ENCODE measurements at places on chromosomes 5 and 9. TPM values are rescaled to one million over a fixed set of nuclear protein-coding genes. Genes with fewer than 3 reads are reported as not detected.

DNA sequence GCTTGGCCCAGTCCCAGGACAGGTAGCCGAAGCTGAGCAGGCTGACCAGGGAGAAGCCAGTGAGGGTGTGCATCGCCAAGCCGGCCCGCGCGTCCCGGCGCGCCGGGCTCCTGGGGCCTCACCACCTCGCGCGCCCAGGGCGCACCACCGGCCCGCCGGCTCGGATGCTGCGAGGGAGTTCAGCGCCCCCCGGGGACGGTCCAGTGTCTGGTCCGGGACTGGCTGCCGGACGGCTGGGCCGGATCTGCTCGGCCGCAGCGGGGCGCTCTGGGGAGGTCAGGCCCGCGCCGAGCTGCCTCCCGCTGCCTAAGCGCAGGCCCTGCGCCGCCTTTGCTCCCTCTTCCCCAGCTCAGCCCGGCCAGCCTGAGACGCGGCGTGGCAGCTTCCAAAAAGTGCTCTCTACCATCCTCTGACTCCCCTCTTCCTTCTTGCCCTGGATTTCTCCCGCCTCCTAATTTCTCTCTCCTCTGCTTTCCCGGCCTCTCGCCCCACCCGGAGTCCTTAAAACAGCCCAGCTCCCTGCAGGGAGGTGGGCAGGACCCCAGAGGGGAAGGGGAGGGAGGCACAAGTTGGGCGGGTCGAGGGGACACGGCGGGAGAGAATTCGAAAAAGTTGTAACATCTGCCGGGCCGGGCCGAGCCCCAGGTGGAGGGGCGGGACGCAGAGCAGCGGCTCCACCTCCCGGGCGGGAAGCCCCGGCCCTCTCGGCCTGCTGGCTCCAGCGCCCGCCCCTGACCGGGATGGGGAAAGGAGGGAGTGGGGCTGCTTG is at the start of gene ARSI:
Gene ARSI (minus strand): TSS at position 605 of the 769 bp plus-strand sequence. CDS start 532 bp downstream, at position 73.
- DNase-seq = peak; percentile 84

GRCh38 chr5:96835791-96836191 is 28.0 kb upstream of the ERAP1 start:
- DNase-seq = no peak

GRCh38 chr9:21788752-21789151 is 13.7 kb upstream of the MTAP start:
- no peak for DNase-seq

- no peak for DNase-seq
These were observed 18.2 kb downstream of the RIOK2 start for GRCh38 chr5:97164846-97165245.

GRCh38 chr5:150846654-150847333 is 473 bp downstream of the IRGM start:
- DNase-seq = peak; percentile 80

GRCh38 chr5:151221574-151221973 is 2.3 kb downstream of the CCDC69 start:
- no peak for DNase-seq

DNA sequence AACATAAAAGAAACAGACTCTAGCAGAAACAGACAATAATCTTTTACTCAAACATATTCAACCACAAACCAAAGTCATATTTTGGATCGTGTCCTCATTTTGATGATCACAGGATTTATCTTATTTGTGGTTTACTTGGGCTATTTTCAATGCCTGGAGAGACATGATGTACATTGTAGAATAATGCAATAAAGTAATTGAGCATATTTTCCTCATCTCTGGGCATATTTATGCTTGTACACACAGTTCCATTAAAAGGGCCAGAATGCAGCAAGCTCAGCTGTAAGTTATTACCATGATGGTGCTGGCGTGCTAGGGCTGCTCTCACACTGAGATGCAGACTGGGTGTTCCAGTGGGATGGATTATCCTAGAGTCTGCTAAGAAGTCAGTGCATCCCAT is 456.7 kb downstream of the TLE4 start:
- DNase-seq = peak; percentile 11

GRCh38 chr9:79621916-79622575 is 50.3 kb downstream of the TLE4 start:
- DNase-seq = no peak

- DNase-seq = no peak
These were observed 11.9 kb upstream of the C5orf46 start for GRCh38 chr5:147918101-147918685.

DNA sequence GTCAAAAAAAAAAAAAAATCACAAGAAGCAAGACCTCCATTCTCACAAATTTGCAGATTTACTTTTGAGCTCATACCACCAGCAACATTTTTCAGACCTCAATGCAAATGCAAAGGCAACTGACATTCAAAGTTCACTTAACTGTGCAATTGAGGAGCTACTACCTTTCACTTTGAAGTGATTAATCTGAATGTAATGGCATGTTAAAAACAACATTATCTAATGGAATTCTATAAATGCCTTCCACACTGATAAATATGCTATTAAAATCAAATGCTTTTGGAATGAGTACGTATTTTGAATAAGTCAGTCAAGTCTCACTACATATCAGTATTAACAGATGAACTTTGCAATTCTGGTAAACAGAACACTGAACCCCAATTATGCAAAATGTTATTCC is 32.3 kb downstream of the UBQLN1 start:
- DNase-seq = no peak

DNA sequence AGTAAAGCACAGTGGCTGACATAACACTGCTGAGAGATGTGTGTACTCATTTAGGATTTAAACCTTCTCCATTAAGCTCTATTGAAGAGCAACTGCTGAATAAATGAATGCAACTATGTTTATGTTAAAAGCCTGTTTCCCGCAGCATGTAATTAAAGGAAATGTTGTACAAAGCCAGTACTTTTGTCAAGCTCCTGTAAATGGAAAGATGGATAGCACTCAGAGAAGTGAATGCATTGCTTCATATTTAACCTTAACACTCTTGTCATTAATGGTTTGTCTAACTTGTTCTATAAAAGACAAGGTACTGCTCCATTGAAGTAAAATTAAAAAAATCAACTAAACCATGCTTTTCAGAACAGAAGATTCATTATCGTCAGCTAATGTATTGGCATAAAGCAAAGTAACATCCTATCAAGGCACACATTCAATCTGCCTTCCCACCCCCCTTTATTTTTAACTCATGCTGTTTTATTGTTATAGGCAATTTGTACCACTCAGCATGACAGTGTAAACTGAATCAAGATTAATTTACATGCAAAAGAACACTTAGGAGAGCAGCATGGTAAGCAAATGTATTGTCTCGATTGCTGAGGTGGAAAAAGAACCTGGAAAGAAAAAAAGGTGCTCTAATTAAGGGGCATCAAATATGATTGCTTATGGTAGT is 240.9 kb upstream of the TBCA start:
- no peak for DNase-seq

DNA sequence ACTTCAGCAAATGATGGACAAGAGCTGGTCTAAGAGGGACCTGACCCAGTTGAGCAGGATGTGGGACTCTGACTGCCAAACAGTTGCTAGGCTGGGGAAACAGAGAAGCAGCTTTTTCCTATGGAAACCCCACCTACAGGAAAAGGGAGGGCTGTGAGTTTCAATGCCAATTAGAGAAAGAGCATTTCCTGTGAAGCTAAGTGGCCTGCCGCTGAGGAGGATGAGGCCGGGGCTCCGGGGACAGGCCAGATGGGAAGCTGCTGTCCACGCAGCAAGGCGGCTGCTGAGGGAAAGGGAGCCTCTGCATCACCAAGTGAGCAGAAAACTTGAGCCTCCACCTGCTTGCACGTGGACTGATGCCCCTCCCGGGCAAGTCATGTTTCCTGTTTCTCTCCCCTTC is at the start of gene PCDH12:
Gene PCDH12 (minus strand): TSS at position 90 of the 400 bp plus-strand sequence. CDS start 351 bp downstream, outside the sequence.
- DNase-seq = peak; percentile 82

- no peak for DNase-seq
These were observed 191.8 kb downstream of the MEF2C start for GRCh38 chr5:88691230-88691582.

- no peak for DNase-seq
These were observed 65.9 kb downstream of the IPPK start for GRCh38 chr9:92603990-92604389.

GRCh38 chr5:124888050-124888506 is 141.6 kb upstream of the ZNF608 start:
- DNase-seq = no peak

- no peak for DNase-seq
These were observed 145.7 kb downstream of the ZSWIM6 start for GRCh38 chr5:61477788-61478187.

DNA sequence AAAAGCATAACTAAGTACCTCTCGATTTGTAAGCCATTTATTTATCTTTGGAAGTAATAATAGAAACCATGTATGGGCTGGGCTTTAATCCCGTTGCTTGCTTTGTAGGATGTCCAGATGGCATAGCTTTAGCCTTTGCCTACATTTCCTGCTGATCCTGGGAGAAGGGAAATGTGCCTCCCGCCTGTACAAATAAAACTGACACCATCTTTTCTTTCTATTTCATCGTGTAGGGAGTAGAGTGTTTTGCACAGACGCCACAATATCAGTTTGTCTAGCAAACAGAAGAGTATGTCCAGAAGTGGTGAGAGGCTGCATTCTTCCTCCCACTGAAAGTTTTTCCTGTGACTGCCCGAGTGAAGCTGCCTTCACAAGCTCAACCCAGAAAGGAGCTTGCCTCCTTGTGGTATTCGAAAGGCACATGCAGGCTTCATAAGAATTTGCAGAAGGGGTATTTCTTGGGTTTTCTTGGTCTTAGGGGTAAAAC is 24.7 kb upstream of the TJP2 start:
- DNase-seq = no peak

GRCh38 chr9:106779796-106780195 is 83.2 kb upstream of the ZNF462 start:
- DNase-seq = no peak

- DNase-seq = peak; percentile 70
These were observed 568.1 kb upstream of the WWC1 start for GRCh38 chr5:167723254-167723871.

DNA sequence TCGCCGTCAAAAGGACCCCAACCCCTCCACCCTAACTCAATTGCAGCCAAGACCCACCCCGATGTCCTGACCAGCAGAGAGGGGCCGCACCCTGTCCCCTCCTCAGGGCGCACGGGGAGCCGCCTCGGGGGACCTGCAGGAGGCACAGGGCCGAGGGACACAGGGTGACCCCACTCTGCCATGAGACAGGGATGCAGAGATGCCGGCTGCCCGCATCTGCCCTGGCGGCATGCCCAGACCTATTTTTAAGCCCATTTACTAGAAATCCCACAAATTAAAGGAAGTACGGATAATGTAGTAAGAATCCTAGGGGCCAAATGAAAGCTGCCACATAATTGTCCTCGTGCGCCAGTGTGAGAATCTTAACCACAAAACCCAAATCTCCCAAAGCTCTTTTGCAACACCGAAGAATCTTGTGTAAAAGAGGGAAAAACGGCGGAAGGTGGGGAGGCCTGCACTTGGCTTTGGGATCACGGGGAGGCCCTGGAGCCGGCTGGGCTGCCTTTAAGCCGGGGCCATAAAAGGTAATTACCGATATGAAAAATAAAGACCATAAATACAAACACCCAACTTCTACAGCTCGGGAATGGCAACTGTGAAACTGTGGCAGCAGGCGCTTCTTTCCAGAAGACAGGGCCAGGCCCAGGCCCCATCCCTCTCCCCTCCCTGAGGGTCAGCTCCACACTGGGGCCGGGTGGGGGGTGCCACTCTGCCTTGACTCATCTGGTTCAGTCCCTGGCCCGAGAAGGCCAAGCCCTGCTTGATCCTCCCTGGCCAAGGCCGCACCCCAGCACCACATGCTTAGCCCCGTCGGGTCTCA is 35.0 kb downstream of the NACC2 start:
- no peak for DNase-seq

DNA sequence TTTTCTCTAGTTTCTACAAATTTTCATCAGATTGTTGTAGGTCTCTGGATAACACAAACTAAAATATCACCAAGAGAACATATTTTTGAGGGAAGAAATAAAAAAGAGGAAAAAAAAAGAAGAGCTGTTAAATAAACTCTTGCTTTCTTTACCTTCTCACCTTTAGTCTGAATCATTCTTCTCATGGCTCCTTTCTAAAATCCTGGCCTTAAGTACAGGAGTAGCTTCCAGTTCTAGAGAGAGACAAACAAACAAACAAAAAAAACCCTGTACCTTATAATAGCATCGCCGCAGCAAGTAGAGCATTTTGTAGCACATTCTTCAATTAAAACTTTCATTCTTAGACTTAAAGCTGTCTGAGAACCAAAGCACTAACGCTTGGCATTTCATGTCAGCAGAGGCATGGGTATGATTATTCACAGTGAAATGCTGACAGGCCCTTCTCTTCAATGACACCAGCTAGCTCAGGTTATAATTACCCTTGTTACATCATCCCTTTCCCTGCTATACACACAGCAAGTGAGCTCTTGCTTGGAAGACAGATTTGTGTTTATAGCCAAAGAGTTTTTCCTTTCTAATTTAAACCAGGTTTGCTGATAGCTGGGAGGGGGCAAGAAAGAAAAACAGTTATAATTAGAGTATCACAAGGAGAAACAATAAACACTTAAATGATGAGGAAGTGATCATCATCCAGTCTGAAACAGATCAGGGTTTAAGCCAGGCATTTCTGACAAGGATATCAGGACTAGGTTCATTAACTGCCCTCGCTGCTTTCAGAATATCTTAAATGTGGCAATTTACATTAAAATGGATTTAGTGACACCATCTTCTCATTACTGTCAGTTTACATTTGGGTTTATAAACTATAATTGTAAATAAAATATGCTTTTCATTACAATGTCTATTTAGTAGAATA is 510.9 kb upstream of the ZNF608 start:
- no peak for DNase-seq

DNA sequence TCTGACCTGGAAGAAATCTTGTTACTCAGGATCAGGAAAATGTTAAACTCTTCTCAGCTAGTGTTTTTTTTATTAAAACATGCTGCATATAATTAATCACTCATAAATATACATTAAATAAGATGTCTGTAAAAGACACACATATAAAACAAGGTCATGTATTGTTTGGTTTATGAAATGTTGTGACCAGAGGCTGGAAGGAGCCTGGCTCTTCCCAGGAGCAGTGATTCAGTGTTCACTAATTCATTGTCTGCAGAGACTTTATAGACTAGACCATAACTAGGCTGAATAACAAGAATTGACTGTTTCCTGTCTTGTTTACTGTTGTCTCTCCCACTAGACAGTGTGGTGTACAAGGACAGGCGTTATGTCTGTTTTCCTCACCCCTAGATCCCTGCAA is 49.1 kb upstream of the ANKRD55 start:
- no peak for DNase-seq

GRCh38 chr9:13744261-13744901 is 464.9 kb upstream of the MPDZ start:
- no peak for DNase-seq

DNA sequence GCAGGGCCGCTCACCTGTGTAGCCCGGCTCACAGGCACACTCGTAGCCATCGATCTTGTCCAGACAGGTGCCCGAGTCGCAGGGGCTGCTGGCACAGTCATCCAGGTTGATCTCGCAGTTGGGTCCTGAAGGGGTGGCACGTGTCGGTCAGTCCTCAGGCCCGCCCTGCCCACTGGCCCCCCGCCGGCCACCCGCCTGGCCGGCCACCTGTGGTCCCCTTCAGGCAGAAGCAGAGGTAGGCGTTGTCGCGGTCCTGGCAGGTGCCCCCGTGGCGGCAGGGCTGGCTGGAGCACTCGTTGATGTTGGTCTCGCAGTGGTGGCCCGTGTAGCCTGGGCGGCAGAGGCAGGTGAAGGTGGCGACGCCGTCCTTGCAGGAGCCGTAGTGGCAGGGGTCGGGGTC is 30.6 kb downstream of the NOTCH1 start:
- no peak for DNase-seq

The TAF11L5 gene
- not detected for polyA plus RNA-seq

The OR1J2 gene
- not detected for polyA plus RNA-seq

The MCC gene
- polyA plus RNA-seq = 17.8 TPM

The ATP10B gene
- 0.48 TPM for polyA plus RNA-seq

The C5orf34 gene
- polyA plus RNA-seq = 2.6 TPM

The PCDHB13 gene
- 2.8 TPM for polyA plus RNA-seq

The ST8SIA4 gene
- 6.7 TPM for polyA plus RNA-seq

The OLFM1 gene
- 5.8 TPM for polyA plus RNA-seq

The FOXD4L5 gene
- 1.1 TPM for polyA plus RNA-seq

Measured in hindlimb muscle (tissue), 1 donor.